ENCODE measurements at places on chromosomes 3 and 15. TPM values are rescaled to one million over a fixed set of nuclear protein-coding genes. Genes with fewer than 3 reads are reported as not detected.

Gene GPR27
- polyA plus RNA-seq, result 8.7 TPM

Gene GRK7
- polyA plus RNA-seq, result 0.18 TPM

Gene SGO1
- polyA plus RNA-seq, result 14.1 TPM

Gene LINGO1
- polyA plus RNA-seq, result 12.8 TPM

Gene DNAH1
- polyA plus RNA-seq, result 14.8 TPM

Measured in left kidney (tissue), 8 donors.